Activated CD8-positive, alpha-beta T cell treated with anti-CD3 and anti-CD28 coated beads for 36 hours (primary cell): ENCODE measurements at places on chromosomes 11 and 22. TPM values are rescaled to one million over a fixed set of nuclear protein-coding genes. Genes with fewer than 3 reads are reported as not detected.
A peak's percentile ranks its signal among the peaks of the same experiment; 100 is the strongest.

Gene LYVE1
- not detected for total RNA-seq

DNA sequence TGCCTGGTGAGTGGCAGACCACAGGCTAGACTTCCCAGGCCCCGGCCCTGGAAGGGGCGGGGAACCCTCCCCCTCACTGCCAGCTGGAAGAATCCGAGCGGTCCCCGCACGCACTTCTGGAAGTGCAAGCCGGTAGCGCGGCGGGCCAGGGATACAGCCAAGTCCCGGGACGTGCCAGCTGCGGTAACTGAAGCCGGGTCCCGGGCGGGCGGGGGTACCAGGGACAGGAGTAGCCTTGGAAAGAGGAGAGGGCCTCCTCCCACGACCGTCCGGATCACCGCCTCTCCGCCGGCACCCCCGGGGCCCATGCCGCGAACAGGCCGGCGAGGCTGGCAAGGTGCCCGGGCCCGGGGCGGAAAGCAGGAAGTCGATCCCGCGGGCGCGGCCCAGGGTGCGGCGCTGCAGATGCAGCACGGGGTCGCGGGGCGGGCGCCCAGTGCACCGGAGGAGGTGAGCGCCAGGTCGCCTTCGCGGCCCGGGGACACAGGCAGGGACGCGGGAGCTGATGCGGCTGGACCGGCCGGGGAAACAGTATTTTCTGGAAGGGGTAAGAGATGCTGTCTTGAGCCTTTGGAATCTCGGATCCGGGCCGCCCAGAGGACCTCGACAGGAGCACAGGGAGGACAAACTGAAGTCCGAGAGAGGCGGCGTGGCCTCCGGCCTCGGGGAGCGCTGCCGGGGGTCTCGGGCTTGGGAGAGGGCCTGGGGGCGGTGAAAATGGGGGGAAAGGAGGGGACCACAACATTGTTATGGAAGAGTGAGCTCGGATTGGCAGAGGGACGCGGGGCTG lies 783 bp upstream of the SLC35C1 start:
- peak; percentile 72 for DNase-seq

Gene PANX2
- total RNA-seq, result 3.9 TPM

DNA sequence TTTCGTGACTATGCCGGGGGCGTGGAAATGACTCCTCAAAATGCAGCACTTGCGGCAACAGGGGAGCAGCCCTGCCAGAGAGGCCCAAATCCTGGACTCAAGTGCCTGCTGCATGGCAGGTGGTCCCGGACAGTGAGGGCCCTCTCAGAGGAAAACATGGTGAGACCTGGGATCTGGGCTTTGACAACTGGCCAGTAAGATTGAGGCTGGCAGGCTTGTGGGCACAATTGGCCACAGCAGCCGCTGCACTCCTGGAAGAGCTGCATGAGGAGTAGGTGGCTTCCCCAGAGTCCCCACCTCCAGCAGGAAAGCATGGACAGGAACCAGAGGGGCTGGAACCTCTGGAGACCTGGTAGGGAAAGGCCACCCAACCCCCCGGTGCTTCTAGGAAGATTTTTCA lies 13.4 kb downstream of the LINC01488 start:
- DNase-seq, result no peak

- peak; percentile 62 for DNase-seq
These were observed 16.1 kb downstream of the LRP5 start for GRCh38 chr11:68328374-68329091.

GRCh38 chr11:65425971-65426838 lies 3.6 kb downstream of the NEAT1 start:
- peak; percentile 61 for DNase-seq

DNA sequence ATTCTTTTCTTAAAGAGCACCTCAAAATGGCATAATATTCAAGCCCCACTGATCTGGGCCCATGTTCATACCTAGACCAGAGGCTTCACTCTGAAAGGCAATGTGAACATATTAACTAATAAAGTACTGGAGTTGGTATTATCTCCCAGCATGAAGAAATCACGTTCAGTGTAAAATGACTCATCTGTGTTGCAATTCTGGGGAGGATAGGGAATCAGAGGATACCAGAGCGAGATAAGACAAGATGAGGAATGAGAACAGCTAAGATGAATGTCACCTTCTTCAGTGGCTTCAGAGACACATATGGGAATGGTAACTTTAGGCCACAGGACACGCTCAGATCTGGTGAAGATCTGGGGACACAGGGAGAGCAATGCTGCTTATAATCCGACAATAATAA lies 121.1 kb downstream of the NTM start:
- DNase-seq, result no peak

GRCh38 chr22:49515475-49515874 lies 312.2 kb downstream of the BRD1 start:
- DNase-seq, result no peak

- DNase-seq, result no peak
These were observed 3.5 kb upstream of the IFITM3 start for GRCh38 chr11:324156-324555.
